ENCODE measurements at places on chromosomes 3 and 15.
A peak's percentile ranks its signal among the peaks of the same experiment; 100 is the strongest.

DNA sequence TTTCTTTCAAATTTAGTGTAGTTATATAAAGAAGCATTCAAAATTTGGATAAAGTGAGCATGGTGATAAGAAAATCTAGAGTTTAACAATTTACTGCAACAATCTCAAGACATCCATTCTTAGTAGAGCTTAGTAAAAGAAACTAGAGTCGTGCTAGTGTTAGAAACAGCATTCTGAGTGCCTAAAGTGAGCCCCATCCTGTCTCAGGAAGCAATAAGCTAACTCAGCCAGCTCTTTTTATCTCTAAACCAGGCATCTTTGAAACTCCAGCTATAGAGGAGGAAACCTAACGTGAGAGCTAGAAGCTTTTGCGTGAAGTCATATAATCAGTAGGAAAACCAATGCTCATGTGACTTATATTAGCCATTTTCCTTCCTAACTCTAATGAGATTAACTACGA, 1187.1 kb upstream of the EPHA6 start:
- no peak for DNase-seq

DNA sequence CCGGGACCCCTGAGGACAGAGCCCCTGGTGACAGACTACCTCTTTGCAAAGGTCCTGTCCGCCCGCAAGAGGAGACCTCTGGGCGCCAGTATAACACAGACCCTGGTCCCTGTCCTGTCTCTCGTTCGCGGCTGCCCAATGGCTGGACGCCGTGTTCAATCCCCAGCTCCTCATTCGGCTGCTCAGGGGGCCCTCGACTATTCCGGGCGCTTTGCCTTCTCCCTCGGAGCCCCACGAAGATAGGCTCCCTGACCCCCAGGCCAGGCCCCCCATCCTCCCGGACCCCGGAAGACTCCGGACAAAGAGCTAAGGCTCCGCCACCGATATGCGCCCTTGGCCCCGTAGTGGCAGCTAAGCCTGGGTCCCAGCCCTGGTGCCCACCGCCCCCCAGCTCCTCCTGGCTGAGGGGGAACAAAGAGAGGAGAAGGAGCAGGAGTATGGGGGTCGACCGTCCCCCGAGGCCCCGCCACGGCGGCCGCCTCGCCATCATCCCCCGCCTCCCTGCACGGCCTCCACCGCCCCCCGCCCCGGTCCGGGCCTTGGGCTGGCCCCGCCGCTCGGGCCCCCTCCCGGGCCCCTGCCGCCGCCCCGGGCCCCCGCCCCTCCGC, 437 bp downstream of the CELSR3 start:
- no peak for DNase-seq

- DNase-seq = no peak
These were observed 95.3 kb upstream of the TPRG1 start for GRCh38 chr3:189076449-189076848.

DNA sequence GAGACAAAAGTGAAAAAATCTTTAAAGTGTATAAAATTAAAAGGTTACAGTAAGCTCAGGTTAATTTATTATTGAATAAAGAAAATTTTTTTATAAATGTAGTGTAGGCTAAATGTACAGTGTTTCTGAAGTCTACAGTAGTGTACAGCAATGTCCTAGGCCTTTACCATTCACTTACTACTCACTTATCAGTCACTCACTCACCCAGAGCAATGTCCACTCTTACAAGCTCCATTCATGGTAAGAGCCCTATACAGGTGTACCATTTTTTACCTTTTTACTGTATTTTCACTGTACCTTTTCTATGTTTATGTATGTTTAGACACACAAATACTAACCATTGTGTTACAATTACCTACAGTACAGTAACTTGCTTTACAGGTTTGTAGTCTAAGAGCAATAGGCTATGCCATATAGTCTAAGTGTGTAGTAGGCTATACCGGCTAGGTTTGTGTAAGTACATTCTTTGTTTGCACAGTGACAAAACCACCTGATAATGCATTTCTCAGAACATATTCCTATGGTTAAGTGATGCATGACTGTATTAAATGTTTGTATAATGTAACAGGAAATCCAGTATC, 38.1 kb upstream of the NECTIN3 start:
- no peak for DNase-seq

- DNase-seq = peak; percentile 56
These were observed 310.4 kb downstream of the PLCL2 start for GRCh38 chr3:17195192-17195611.

DNA sequence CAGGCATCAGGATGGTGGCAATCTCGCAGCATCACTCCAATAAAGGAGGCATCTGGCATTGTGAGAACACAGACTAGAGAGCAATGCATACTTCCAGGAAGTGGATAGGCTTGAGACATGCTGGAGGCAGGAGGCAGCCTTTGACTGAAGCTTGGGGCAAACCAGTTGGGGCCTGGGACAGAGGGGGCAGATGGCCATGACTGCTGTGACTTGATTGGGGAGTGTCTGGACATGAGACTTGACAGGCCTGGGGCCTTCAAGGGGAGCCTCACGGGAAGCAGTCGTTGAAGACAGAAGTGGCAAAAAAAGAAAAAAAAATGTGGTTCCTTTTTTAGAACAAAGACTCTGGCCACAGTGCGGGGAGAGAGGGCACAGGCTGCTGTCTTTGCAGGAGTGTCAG, 44.7 kb upstream of the CHRNA7 start:
- DNase-seq = no peak

DNA sequence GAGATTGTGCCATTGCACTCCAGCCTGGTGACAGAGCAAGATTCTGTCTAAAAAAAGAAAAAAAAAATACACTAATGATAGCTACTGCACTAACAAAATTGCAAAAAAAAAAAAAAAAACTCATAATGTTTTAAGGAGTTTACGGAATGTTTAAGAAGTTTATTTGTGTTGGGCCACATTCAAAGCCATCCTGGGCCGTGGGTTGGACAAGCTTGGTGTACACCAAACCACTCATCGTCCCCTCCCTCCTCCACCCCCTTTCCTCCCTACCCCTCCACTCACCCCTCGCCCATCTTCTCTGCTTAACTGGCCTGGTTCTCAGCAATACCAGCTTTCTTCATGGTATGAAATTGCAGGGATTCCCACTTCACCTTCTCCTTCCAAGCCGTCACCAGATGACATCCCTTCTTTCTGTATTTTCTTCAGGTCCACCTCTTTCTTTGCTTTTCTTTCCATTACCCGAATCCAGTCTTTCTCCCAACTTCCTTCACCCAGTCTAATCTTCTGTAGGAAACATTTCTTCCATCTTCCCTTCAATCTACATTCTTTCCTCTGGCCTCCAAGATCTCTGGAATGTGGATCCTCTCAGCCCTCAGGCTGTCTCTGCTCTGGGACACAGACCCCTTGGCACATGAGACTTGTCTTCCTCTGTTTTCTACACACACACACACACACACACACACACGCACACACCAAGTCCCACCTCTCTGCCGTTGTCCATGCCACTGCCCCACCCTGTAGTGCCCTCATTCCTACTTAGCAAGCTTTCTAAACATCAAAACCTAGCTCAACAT, 3.5 kb upstream of the MESP1 start:
- DNase-seq = no peak

GRCh38 chr3:98583766-98584165, 9.6 kb downstream of the CPOX start:
- DNase-seq = no peak

DNA sequence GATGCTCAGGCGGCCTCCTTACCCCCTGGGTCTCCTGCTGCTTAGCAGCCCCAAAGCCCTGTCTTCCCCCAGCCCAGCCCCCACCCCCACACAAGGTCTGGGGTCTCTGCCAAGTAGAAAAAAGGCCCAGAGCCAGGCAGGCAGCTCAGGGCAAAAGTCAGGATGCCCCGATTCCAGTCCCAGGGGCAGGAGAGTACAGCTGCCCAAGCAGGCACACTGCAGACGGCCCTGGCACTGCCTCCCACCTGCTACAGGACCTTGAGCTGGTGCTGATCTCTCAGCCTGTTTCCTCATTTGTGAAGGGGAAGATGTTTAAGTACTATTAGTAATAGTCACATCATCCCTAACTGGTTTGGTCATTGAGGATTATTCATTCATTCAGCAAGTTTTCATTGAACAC, 12.6 kb downstream of the TMEM43 start:
- no peak for DNase-seq

GRCh38 chr15:82312586-82313349, 36.5 kb downstream of the GOLGA6L10 start:
- DNase-seq = no peak

DNA sequence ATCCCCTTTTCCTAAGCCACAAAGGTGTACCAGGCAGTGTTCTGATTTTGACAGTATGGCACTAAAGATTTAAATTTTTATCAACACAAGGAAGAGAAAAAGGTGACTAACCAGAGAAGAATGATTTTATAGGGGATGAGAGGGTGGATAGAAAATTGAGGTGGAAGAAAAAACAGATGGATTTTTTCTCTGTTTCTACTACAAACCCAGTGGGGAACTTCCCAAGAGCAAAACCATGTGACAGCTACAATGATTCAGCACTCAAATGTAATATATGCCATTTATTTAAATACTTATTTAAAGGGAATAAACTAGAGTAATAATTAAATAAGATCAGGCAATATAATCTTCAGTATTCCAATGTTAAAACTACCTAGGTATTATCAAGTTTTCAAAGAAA, 11.1 kb downstream of the DCUN1D1 start:
- no peak for DNase-seq

GRCh38 chr3:23710555-23710954, 95.2 kb upstream of the UBE2E1 start:
- no peak for DNase-seq

DNA sequence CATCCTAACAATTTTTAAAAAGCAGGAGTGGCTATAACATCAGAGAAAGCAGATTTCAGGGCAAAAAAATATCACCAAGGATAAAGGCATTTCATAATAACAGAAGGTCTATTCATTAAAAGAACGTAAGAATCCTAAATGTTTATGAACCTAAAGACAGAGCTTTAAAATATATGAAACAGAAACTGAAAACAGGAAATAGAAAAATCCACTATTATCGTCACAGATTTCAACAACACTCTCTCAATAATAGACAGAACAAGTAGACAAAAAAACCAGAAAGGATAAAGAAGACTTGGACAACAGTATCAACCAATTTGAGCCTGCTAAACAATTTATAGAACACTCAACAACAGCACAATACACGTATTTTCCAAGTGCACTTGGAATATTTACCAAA, 71.4 kb downstream of the FBXL22 start:
- DNase-seq = peak; percentile 31

DNA sequence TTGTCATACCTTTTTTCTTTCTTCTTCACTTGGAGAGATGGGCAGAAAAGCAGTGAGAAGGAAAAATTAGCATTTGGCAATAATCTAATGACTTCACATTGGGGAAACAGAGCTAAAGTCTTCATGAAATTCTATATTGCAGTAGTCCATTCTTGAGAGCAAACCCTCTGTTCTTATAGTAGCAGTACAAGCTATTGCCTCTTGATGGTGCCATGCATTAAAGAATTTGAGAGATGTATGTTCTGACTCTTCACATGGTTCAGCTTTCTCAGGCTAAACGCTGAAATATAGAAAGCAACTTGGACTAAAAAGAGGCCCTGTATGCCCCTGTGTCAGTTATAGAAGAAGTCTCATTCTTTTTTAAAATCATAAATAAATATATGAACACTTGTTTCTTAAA, 36.0 kb downstream of the PHLDB2 start:
- peak; percentile 13 for DNase-seq

GRCh38 chr3:114823061-114823460, 324.0 kb downstream of the ZBTB20 start:
- no peak for DNase-seq

- peak; percentile 63 for DNase-seq
These were observed 13.6 kb downstream of the IGDCC4 start for GRCh38 chr15:65409036-65409631.

DNA sequence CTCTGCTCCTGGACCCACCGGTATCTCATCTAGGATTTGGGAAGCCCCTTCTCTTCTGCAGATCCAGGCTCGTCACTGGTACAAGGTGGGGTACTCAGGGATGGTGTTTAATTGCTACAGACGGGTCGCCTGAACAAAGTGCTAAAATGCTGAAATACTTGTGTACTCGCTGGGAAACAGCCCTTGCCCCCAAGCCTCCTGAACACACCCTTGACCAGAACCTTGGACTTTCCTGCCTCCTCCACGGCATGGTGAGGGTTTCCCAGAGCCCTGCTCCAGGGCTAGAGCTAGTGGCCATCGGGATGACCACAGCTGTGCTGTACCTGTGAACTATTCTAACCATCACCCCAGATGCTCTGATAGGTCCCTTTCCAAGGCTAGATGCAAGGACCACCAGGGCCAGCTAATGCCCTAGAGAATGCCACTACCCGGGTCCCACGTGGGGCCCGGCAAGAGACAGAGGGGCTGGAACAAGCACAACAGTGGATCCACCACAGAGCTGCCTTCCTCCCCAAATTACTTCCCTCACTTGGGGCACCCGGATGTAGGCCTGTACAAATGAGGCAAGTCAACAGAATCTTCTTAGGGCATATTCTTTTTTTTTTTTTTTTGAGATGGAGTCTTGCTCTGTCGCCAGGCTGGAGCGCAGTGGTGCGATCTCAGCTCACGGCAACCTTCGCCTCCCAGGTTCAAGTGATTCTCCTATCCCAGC, 267.3 kb downstream of the FOXP1 start:
- no peak for DNase-seq

Data from GM13976 (cell line).